ENCODE measurements at places on chromosomes 11 and 22.

- no peak for DNase-seq
These were observed 73.1 kb downstream of the USP35 start for GRCh38 chr11:78261828-78262227.

DNA sequence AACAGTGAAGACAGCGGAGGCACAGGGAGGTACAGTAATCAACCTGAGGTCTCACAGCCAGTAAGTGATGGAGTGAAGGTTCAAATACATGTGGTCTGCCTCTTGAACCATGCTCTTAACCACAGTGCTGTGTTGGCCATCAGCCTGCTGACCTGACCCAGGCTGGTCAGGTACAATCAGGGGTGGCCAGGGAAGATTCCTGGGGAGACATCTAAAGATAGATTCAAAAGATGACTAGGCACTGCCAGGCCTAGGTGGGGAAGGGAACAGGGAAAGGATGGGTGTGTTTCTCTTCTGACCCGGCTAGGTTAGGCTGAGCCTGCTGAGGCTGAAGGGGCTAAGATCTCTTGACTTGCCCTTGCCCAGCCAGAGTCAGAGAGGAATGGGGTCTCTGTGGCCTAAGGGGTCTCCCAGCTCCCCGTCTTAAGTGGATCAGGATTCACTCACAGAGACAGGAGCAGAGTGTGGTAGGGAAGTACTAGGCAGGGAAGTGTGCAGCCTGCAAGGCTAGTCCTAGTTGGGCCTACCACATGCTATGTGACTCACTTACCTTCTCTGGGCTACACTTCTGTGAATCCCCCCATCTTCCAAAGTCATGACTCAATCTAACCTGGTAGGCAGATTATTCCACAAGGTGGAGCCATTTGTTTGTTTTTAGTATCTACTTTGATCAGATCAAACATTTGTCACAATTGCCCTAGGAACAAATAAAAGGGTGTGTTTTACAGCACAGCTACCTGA, 10.4 kb upstream of the SREBF2 start:
- peak; percentile 53 for DNase-seq

GRCh38 chr11:34650528-34650927, 29.6 kb downstream of the EHF start:
- DNase-seq: peak; percentile 87

GRCh38 chr11:69635804-69636511, 5.0 kb upstream of the CCND1 start:
- no peak for DNase-seq

Data from activated CD8-positive, alpha-beta T cell treated with anti-CD3 and anti-CD28 coated beads, Interleukin-2, amount 10 ng/mL, durations not matched to agents 7 days and 5 days (primary cell).